Cardiac muscle cell (in vitro differentiated cells and primary cell): ENCODE measurements at places on chromosomes 12 and 14. TPM values are rescaled to one million over a fixed set of nuclear protein-coding genes. Genes with fewer than 3 reads are reported as not detected.

CLEC2A gene
- total RNA-seq, result not detected in 2 replicates

SPTB gene
- total RNA-seq, result 9.2 and 13.6 TPM in 2 replicates

SP1 gene
- 43.7 and 53.0 TPM in 2 replicates for total RNA-seq

MUCL1 gene
- total RNA-seq, result not detected in 2 replicates

PLEKHG7 gene
- not detected in 2 replicates for total RNA-seq
